Suppressor macrophage (primary cell): ENCODE measurements at places on chromosomes 7 and 10.
A peak's percentile ranks its signal among the peaks of the same experiment; 100 is the strongest.

DNA sequence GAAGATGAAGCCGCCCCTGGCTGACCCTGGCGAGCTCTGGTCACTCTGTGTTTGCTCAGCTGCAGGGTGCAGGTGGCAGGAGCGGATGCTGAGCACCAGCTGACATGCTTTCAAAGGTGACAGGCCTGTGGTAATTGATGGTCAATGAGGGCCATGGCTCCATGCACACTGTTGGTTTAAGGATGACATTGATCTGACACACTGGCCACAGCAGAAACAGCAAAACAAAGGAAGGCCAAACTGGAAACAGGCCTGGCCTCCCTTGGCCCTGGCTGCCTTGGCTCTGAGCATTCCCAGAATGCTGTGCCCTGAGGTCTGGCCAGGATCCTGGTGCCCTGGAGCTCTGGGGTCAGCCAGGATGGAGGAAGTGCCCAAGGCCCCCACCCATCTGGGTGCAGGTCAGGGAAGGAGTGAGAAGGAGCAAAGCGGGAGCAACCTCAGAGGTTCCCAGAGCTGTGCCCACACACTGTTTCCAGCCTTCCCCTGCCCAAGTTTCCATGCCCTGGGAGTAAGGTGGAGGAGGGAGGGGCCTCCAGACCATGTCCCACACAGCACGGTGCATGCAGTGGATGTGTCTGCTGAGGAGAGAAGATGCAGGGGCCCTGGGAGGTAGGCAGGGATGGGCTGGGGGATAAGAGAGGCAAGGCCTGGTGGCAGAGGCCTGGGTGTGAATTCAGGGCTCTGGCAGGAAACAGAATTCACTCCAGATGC is 302.2 kb downstream of the RPS24 start:
- DNase-seq, result no peak

GRCh38 chr10:60123668-60124067 is 217.3 kb upstream of the CCDC6 start:
- no peak for DNase-seq

DNA sequence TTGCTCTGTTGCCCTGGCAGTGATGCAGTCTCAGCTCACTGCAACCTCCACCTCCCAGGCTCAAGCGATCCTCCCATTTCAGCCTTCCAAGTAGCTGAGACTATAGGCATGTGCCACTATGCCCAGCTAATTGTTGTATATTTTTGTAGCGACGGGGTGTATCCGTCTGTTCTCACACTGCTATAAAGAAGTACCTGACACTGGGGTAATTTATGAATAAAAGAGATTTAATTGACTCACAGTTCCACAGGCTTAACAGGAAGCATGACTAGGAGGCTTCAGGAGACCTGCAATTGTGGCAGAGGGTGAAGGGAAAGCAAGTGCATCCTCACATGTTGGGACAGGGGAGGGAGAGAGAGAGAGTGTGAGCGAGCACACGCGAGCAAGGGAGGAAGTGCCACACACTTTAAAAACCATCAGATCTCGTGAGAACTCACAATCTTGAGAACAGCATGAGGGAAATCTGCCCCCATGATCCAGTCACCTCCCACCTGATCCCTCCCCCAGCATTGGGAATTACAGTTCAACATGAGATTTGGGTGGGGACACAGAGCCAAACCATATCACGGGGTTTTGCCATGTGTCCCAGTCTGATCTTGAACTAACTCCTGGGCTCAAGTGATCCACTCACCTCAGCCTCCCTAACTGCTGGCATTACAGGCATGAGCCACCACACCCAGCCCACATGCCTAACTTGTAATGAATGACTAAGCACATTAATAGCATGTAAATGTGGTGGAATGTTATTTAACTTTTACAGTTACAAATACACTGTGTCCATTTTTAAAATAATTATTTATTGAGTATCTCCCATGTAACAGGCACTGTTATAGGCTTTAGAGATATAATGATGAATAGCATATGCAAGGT is 65.5 kb downstream of the RALA start:
- no peak for DNase-seq

DNA sequence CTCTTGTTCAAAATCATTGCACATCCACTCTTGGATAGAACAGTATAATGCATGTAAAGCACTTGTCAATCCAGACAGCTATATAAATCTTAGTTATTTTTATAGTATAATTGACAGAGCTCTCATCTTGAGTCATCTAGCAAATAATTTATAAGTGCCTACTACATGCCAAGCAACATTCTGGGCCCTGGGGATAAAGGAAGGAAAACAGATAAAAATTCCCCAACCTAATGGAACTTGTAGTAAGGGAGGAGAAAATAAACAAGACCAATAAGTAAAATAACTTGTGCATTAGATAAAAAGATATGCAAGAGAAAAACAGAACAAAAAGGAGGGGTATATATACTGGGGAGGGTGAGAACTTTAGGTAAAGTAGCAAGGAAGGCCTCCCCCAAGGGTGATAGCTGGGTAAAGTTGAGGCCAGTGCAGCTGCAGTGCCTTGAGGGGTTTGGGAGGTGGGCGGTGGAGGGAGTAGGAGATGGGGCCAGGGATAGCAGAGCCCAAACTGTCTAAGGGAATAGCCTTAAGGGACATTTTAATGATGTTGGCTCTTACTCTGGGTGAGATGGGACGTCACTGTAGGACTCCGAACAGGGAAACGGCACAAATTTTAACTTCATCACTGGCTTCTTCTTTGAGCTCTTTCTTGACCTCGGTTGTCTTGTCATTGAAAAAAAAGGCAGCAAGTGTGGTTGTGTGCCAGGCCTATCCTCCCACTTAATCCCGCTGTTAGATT is 79.3 kb upstream of the SEC61G start:
- DNase-seq, result no peak

- no peak for DNase-seq
Measured at GRCh38 chr10:90389876-90390275, 468.0 kb downstream of the HTR7 start.

GRCh38 chr10:37758074-37758473 is 99.3 kb downstream of the ZNF248 start:
- no peak for DNase-seq

GRCh38 chr7:129949292-129950133 is 3.2 kb downstream of the UBE2H start:
- DNase-seq, result peak; percentile 14

- DNase-seq, result peak; percentile 10
Measured at GRCh38 chr7:140036224-140036962, 26.4 kb downstream of the PARP12 start.

DNA sequence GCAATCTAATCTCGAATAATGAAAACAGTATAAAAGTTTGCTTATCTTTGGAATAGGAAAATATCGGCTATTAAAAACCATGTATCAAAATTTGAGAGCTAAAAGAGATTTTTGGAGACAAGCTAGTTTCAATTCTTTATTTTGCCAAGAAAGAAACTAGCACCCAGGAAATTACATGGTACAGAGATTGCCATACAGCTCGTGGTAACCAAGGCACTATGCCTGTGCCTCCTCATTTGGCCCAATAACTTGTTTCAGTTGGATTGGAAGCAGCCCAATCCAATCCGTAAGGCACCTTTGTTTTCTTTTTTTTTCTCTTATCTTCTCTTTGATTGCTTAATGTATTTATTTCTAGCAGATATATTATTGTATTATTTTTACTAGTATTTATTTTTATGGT is 55.0 kb downstream of the GNAI1 start:
- no peak for DNase-seq
